ENCODE measurements at places on chromosomes 2 and 18. TPM values are rescaled to one million over a fixed set of nuclear protein-coding genes. Genes with fewer than 3 reads are reported as not detected.

DNA sequence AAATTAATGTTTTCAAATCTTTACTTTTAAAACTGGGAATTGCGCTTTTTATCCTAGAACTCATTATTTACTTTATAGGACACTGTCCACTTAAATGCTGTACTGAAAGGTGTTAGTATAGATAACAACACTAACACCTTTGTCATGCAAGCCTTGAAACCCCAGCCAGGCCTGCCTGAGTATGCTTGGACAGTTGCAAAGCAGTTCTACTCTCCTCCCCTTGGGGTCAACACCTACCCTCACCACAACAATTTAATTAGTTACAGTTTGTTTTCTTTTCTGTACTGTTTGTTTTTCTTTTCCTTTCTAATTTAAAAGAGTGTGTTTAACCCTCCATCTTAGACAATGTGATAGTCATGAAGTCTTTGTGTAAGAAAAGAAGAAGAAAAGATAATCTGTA lies 18.9 kb upstream of the FAM98A start:
- DNase-seq = no peak

DNA sequence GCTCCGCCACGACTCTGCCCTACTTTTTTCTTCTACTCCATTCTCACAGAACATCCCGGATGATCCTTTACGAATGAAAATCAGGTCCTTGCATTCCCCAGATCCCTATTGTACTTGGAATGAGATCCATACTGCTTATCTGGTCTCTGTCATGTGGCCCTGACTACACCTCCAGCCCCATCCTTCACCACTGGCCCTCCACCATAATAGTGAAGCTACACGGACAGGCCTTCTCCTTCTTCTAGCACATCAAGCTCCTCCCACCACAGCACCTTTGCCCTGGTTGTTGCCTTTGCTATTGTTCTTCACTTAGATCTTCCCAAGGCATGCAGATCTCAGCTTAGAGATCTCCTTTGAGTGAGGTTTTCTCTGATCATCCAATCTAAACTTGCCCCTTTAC lies 20.1 kb upstream of the RMDN2 start:
- DNase-seq = no peak

- no peak for DNase-seq
Measured at GRCh38 chr2:47357483-47357882, 45.5 kb upstream of the MSH2 start.

GRCh38 chr2:168566974-168567665 lies 111.0 kb downstream of the CERS6 start:
- no peak for DNase-seq

GRCh38 chr2:200443916-200444315 lies 66.0 kb downstream of the KCTD18 start:
- no peak for DNase-seq

- no peak for DNase-seq
Measured at GRCh38 chr18:60248336-60249330, 123.9 kb downstream of the MC4R start.

DNA sequence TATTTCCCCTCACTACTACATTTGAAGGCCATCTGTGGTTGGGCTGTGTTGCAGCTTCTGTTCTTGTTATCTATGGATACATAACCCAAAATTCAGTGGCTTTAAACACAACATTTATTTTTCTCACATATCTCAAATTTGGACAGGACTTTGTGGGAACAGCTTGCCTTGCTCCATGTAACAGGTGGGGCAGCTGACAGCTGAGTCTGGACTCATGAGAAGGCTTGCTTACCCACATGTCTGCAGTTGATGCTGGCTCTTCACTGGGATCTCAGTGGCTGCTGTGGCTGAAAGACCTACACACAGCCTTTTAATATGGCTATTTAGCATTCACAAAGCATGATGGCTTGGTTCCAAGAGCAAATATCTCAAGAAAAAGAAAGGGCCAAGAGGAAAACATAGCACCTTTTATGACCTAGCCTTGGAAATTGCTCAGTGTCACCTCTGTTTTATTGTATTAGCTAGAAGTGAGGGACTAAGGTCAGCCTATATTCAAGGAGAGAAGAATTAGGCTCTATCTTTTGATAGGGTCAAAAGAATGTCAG lies 296.8 kb upstream of the ZNF521 start:
- no peak for DNase-seq

DNA sequence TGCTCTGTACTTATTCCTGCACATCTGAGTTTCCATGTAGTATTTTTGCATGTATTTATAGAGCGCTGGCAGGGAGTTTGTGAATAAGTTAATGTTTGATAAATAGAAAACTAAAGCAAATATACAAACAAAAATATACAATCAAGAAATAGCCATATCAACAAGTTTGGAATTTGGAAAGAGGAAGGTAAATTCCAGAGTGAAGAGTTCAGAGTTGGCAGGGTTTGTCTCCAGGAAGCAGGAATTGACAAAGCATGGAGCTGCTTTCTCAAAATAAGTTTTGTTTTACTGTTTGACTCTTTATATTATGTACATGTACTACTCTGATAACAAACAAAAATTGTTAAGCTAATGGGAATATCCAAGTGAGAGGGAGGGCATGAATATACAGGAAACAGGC lies 80.3 kb downstream of the SPOPL start:
- DNase-seq = no peak

DNA sequence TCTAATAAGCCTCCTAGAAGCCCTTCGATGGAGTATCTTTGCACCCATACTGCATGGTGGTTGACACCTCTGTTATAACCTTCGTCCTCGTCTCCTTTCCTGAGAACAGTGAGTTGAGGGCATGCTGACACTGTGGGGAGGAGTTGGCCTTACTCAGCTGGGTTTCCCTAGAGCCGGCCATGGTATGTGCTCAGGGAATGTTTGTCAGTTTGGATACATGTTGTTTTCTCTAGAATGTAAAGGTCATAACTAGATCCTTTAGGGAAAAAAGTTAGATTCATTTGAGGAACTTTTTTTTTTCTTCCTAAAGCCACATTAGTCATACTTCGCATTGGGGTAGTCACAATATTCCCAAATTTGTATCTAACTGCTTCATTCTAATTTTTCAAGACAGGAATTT lies 106.0 kb upstream of the FOSL2 start:
- no peak for DNase-seq

GRCh38 chr18:9211955-9212354 lies 75.4 kb downstream of the ANKRD12 start:
- DNase-seq = no peak

Gene KCNK3
- 2.1 TPM for total RNA-seq
